Left cardiac atrium (tissue), 4 donors: ENCODE measurements at places on chromosomes 7 and 10. TPM values are rescaled to one million over a fixed set of nuclear protein-coding genes. Genes with fewer than 3 reads are reported as not detected.

MMP21 gene
- total RNA-seq: 0.38 TPM

RNF32 gene
- total RNA-seq: 0.56 TPM

SNCG gene
- 51.0 TPM for total RNA-seq

SFTPD gene
- not detected for total RNA-seq

MCMBP gene
- total RNA-seq: 27.7 TPM

FFAR4 gene
- 1.4 TPM for total RNA-seq

EBF3 gene
- total RNA-seq: 6.0 TPM

ANKRD7 gene
- 0.53 TPM for total RNA-seq

ASB15 gene
- total RNA-seq: 18.9 TPM

PIP gene
- not detected for total RNA-seq

ZEB1 gene
- total RNA-seq: 63.7 TPM

ENTPD1 gene
- 18.5 TPM for total RNA-seq

SPDYE11 gene
- total RNA-seq: not detected

GIMAP8 gene
- total RNA-seq: 19.7 TPM

FAM25A gene
- not detected for total RNA-seq

RAPGEF5 gene
- total RNA-seq: 29.8 TPM

GOLGA7B gene
- total RNA-seq: 2.4 TPM

ZNF518A gene
- 12.4 TPM for total RNA-seq
